ENCODE measurements at places on chromosomes 6 and 20.

- no peak for DNase-seq
Measured at GRCh38 chr6:80227545-80228105, 121.2 kb downstream of the BCKDHB start.

- peak; percentile 8 for DNase-seq
Measured at GRCh38 chr6:64732888-64733287, 974.1 kb downstream of the EYS start.

GRCh38 chr6:6968731-6969552 lies 138.8 kb upstream of the RREB1 start:
- no peak for DNase-seq

DNA sequence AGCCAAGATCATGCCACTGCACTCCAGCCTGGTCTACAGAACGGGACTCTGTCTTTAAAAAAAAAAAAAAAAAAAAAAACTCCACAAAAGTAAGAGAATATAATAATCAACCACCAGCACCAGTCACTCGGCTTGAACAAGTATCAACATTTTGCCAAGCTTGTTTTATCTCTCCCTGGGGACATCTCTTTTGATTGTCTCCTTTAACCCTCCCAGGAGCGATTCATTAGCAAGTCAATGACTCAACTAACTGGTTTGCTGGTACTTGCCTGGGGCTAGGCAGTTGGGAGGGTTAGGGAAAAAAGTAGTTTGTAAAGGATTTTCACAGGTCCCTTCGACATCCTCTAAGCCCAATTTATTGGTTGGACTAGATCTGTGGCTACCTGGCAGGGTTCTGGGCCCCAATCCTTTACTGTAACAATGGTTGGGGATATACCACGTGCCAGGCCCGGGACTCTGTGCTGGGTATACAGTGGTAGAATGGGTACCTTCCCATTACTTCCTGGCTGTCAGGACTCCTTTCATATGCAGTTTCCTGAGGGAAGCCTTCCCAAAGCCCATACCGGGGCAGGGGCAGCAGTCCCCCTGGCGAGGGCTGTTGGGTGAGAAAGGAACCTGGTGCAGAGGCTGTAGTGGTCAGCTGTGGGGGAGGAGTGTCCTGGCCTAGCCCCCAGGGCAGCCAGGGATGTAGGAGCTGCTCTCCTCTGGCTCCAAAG lies 12.2 kb downstream of the TGIF2 start:
- DNase-seq = no peak

GRCh38 chr6:149941583-149942460 lies at the start of gene ULBP2:
Gene ULBP2, plus strand, starts transcription at chr6:149942014. Its CDS starts 59 bp downstream, at chr6:149942073.
- peak; percentile 79 for DNase-seq

- no peak for DNase-seq
Measured at GRCh38 chr6:17159240-17159639, 57.4 kb downstream of the STMND1 start.

DNA sequence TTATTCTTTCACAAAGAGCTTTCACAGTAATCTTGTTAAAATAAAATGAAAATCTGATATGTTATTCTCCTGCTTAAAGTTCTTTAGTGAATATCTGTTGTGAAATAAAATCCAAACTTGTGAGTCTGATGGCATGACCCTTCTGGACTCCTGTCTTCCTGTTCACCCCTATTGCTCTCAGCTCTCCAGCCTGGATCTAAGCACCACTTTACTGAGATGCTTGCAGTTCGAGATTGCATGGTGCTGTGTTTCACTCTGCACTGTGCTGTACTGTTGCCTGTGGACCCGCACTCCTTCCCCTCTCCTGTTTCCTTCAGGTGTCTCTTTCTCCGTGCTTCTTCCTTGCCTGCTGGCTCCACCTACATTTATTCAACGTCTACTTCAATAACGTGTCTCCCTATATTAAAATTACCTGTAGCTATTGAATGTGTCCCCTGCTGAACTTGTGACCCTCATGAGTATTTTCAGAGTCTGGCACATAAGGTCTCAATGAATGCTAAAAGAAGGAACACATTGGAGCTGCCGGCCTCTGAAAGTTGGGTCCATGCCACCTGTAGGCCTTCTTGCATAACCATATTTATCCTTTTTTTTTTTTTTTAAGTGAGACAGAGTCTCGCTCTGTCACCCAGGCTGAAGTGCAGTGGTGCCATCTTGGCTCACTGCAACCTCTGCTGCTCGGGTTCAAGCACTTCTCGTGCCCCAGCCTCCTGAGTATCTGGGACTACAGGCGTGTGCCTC lies 100.1 kb downstream of the ARID1B start:
- no peak for DNase-seq

- no peak for DNase-seq
Measured at GRCh38 chr20:10579942-10580341, 93.9 kb downstream of the JAG1 start.

DNA sequence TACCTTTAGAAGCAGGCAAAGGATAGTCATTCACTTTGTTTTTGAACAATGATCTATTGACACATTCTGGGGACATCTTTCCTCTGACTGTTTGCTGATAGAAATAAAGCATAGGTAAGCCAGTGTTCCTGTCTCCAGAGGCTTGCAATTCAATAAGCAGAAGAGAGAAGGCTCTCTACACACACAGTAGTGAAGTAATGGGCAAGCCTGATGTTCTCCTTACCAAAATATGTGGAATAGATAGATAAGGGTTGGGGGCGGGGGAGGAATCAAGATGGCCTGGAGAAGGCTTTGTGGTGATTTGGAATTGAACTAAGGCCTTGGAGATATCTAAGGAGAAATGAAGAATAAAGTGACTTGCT lies 27.3 kb downstream of the PAQR8 start:
- no peak for DNase-seq

DNA sequence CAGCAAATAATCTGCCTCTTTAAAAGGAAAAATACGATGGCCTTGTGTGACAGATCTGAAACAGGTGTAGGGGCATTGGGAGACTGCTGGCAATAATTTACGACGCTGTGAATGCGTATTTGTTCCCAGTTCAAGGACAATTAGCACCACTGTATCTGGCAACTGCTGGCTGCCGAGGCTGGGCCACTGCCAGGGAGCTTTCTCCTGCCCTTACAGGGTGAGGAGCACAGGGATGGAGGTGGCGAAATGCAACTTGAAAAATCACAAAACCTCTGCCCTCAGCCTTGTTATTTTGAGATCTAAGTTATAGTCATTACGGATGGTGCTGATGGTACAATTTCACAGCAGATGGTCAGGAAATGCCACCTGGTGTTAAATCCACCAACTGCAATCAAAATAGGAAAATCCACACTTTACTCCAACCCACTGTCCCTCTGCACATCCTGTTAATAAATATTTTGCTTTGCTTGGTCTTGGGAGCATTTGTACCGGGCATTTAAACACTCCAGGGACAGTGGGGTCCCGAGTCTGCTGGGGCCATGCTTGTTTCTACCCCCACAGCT lies 6.4 kb downstream of the MYLK4 start:
- peak; percentile 54 for DNase-seq

DNA sequence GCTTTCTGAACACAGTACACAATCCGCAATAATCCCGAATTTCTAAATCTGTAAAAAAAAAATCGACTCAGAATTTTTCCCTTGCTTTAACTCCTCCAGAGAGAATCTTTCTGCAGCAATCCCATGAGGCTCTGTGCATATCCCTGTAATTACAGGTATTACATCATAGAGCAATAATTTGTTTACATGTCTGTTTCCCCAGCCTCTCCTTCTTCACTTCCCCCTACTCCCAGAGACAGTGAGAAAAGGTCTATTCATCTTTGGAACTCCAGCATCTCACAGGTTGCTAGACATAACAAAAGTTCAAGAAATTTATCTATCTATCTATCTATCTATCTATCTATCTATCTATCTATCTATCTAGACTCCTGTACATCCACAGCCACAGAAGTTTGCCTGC lies 26.0 kb downstream of the KLHL31 start:
- peak; percentile 17 for DNase-seq

DNA sequence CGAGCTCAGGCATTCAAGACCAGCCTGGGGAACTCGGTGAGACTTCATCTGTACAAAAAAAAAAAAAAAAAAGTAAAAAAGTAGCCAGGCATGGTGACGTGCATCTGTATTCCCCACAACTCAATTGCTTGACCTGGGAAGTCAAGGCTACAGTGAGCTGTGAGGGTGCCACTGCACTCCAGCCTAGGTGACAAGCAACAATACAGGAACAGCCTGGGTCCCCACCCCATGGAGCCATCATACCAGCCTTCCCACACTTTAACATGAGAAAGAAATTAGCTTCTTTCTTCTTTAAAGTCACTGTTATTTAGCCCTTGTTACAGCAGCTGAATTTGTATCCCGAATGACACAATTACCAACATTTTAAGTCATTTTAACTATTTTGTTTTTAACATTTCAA lies 56.1 kb downstream of the SCML4 start:
- no peak for DNase-seq

GRCh38 chr6:142794424-142794823 lies 150.6 kb downstream of the HIVEP2 start:
- no peak for DNase-seq

GRCh38 chr6:70107852-70108629 lies 194.8 kb downstream of the COL9A1 start:
- peak; percentile 66 for DNase-seq

DNA sequence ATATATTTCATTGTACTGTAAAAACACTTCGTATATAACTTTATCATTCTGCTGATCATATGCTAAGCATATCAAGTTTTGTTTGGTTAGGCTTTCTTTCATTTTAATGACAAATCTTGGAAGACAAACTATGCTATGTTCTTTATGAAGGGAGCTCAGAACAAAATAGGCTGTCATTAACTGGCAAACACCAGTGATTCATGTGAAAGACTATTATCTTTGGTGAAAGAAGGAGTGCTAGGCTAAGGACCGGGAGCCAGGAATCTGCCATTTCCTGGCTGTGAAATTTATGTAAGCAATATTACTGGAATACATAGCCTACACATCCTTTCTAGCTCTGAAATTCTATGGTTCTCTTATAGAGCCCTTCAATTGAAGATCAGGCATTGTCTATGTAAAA lies 136.2 kb upstream of the CCN2 start:
- DNase-seq = no peak

DNA sequence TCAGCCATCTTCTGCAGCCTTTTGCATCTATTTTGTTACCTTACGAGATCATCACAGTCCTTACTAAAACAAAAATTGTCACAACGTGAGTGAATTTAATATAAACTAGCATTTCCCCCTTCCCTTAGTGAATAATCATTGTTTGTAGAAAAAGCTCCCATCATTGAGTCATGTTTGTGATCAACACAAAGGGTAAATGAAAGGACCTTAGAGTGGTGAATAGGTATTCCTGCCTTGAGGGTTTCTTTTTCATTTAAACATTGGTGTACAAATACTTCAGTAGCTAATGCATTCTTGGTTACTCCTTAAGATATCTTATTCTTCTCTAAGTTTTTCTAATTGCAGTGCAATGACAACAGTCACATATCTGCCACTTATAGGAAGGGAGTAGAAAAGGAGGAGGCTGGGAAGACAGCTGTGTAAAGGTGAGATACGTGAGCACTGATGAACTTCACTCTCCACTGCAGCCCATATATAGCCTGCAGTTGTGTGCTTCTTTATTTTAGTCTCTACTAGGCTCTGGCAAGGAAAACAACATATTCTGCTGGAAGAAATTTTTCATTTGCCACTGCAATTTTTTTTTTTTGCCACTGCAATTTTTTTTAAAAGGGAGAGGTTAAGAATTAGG lies 27.8 kb downstream of the ADGRG6 start:
- DNase-seq = no peak

DNA sequence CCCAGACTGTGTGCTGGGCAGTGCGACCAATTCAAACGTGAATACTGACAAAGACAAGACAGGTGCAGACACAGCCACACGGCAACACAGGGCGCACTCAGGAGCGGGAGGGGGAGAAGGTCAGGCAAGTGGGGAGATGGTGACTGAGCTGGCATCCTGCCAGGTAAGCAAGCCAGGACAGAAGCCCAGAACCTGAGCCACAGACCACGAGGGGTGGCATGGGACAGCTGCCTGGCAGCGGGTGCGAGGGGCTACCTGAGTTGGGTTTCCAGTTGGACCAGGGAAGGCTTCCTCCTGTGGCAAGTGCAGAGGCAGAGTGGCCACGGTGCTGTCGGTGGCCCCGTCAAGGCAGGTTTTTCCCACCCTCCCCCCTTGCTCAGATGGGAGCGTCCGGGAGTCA lies 215.2 kb upstream of the ARID1B start:
- no peak for DNase-seq

GRCh38 chr6:105189026-105189820 lies 9.4 kb upstream of the POPDC3 start:
- DNase-seq = no peak

GRCh38 chr6:129863664-129864063 lies 2.5 kb upstream of the TMEM244 start:
- DNase-seq = no peak

GRCh38 chr6:101263596-101263995 lies 129.9 kb upstream of the GRIK2 start:
- DNase-seq = no peak

- no peak for DNase-seq
Measured at GRCh38 chr6:149093643-149094042, 223.9 kb upstream of the TAB2 start.

GRCh38 chr6:28474441-28475219 lies 31.3 kb upstream of the ZSCAN23 start:
- DNase-seq = peak; percentile 80

GRCh38 chr6:116456106-116456505 lies 5.1 kb upstream of the CALHM6 start:
- DNase-seq = no peak

- DNase-seq = peak; percentile 17
Measured at GRCh38 chr6:85680388-85680787, 37.7 kb upstream of the SYNCRIP start.

GRCh38 chr6:95431637-95432228 lies 145.6 kb upstream of the MANEA start:
- DNase-seq = peak; percentile 46

GRCh38 chr20:25042531-25043498 lies 15.1 kb downstream of the ACSS1 start:
- DNase-seq = no peak

GRCh38 chr6:100998111-100998510 lies 117.0 kb upstream of the ASCC3 start:
- no peak for DNase-seq

DNA sequence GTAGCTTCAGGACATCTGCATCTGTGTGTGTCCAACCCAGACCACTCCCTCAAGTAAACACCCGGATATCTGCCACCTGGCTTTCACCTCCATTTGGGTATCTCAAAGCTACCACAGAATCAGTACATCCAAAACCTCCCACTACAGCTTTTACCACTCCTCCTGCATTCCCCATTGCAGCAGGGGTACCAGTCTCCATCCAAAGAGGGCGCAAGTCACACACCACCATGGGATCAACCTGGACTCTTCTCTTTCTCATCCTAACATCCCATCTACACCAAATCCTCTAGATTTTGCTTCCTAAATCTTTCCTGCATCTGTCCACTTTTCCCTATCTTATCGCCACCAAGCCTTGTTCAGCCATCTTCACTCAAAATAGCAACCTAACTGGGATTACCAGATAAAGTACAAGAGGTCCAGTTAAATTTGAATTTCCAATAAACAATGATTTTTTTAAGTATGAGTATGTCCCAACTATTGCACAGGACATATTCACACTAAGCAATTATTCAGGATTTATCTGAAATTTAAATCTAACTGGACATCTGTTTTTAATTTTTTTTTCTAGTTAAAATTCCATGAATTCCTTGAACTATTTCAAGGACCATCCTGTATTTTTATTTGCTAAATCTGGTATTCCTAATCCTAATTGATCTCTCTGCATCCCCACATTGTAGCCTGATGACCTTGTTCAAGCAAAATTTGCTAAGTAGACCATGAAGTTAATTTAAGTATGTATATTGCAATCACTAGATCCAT lies 164.3 kb upstream of the MLN start:
- DNase-seq = peak; percentile 84

GRCh38 chr20:58884966-58885365 lies 32.5 kb downstream of the GNAS start:
- no peak for DNase-seq

Measured in NCI-H82 (cell line).